Glutamatergic neuron (in vitro differentiated cells): ENCODE measurements at places on chromosomes 2 and 18.

DNA sequence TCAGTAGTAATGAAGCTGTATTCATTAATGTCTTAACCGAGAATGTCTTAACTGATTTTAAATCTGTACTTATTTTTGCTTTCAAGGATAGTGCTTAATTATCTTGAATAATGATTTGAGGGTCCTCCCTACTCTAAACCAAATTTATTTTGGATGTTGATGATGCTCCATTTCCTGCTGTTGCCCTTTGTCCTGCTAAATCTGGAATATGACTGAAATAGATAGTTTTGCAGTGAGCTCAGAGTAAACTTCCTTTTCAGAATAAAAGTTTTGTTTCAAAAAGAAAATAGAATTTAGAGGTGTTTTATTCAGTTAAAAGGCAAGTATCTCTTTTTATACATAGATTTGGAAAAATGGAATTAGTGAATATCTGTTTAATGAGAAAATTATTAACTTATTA is 8.1 kb downstream of the NBEAL1 start:
- DNase-seq: no peak

DNA sequence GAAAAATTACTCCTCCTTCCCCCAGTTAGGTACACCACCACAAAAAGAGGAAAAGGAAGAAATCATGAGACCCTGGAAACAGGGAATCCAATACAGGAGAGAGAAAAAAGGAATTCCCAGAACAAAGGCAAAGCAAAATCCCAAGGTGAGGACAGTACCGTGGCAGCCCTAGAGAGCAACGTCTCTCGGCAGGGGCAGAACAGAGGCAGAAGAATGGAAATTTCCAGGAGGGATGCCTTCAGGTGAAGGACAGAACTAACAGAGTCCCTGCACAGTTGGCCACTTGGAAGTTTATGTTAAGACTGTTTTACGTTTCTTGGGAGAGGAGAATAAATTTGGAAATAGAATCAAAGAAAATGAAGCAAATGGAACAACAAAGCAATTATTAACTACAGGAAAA is 27.7 kb downstream of the GRB14 start:
- no peak for DNase-seq

GRCh38 chr2:240259924-240260529 is 119.6 kb upstream of the OTOS start:
- DNase-seq: no peak

GRCh38 chr2:49940626-49941025 is 786.3 kb upstream of the FSHR start:
- DNase-seq: no peak

DNA sequence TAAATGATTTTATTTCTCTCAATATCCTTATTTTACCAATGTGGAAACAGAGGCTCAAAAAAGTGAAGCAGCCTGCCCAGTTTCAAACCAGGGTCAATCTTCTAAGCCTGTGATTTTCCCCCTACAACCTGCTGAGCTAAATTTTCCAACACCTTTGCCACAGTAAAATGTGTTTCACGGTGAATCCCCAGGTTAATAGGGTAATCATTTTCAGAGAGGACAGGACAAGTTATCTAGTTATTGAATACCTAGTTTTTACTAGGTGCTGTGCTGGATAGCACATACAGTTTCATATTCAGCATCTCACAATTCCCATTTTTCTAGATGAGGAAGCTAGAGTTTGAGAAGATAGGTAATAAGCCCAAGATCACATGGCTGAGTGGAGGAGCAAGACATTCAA is 236.6 kb downstream of the PTH2R start:
- DNase-seq: no peak

- no peak for DNase-seq
These were observed 17.8 kb downstream of the CTAGE1 start for GRCh38 chr18:22399949-22400348.

DNA sequence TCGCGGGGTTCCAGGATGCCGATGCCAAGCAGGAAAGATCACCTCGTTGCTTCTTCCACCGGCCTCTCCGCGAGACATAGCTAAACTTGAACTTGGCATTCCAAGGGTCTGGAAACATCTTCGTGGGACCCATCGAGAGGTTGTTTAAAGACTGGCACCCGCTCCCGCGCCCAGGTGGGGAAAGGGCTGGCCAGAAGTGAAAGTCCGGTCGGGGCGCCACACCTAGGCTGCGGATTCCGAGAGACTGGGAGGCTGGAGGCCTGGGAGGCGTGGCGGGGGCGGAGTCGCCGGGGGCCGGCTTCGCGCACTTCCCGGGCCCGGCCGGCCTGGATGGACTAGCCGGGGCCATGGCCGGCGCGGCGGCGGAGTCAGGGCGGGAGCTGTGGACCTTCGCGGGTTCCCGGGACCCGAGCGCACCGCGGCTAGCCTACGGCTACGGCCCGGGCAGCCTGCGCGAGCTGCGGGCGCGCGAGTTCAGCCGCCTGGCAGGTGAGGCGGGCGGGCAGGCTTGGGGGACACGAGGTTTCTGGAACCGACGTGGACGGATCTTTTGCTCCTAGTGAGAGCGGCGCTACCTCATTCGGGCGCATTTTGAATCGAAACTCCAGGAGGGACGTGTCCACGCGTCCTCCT is at the start of gene MOCOS:
MOCOS (plus strand) TSS at position 305 of the 633 bp plus-strand sequence; CDS start at position 348, 43 bp downstream.
- DNase-seq: peak; percentile 79

DNA sequence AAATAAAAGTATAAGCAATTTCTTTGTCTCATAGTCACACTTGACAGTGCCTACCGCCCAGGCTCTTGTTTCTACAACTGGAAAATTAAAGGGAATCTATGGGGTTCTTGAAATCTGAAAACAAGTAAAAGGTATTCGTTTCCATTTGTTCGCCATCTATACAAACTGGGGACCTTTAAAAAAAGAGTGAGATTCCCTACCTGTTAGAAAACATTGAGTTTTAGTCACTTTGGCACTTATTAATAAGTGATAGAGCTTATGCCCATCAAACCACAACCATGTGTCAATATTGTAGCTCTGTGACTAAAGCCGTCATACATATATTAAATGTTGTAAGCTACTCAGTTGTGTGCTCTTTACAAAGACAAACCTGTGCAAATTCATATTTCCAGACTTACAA is 13.2 kb downstream of the FN1 start:
- no peak for DNase-seq

GRCh38 chr2:72204786-72205503 is 57.3 kb upstream of the CYP26B1 start:
- DNase-seq: no peak

GRCh38 chr18:9856092-9856491 is 29.7 kb upstream of the TXNDC2 start:
- no peak for DNase-seq

DNA sequence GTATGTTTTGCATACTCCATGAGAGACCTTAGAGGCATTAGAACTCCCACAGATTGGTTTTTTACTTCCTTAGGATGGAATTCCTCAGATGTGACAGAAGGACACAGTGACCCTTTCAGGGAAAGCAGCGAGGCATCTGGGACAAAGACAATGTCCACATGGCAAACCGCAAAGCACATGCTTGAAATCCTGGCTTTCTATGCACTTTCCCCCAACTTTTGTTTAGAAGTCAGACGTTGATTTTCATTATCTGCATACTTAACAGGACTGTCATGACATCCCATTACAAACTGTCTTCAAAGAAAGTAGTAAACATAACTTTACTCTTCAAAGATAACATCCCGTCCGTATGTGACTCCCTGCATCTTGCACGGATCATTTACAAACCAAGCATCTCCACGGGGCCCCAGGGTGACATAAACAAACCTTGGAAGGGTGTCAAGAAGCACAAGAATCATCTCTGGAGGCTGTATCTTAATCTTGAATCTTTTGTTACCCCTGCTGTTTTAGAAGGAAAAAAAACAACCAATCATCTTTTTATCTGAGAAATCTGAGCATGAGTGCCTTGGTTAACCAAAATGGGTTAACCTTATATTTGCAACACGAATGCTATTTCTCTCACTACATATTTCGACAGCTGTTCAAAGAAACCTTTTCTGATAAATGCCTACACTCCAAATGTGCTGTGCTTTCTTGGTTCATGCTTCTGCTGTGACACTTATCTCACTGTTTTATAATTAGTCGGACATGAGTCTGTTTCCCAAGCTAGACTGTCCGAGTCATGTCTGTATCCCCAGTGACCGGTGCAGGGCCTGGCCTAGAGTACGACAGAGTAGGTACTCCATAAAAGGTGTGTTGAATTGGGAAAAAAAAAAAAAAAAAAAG is 90.8 kb downstream of the CCBE1 start:
- DNase-seq: no peak

DNA sequence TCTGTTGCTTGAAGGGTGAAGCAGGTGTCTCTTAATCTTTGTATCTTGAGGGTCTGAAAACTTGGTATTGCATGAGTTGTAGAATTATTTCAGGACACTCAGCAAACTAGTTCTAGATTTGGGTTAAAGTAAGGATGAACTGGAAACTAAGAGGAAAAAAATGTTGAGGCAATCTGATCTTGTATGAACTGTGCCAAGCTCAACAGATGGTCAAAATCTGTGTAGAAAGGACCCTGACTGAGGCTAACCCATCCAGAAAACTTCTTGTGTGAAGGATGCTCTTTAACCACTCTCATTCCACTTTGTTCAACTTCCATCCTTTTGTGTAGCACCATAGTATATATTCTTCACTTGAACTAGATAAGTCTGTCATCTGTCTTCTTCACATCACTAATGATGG is 861.7 kb downstream of the SLC4A3 start:
- no peak for DNase-seq

DNA sequence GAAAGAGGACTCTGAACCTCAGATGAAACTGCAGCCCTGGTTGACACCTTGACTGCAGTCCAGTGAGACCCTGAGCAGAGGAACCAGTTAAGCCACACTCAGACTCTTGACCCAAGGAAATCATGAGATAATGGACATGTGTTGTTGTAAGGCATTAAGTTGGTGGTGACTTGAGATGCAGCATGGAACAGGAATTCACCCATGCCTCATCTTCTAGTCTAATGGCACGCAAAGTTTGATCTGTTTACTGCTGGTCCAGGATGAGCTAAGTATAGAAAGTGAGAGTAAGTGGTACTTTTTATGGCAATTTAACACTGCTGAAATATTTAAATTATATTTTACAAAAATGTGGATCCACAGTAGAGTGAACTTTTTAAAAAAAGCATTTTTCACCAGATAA is 51.3 kb upstream of the LTBP1 start:
- no peak for DNase-seq

- no peak for DNase-seq
These were observed 68.0 kb downstream of the SERPINB8 start for GRCh38 chr18:64037812-64038414.

GRCh38 chr2:217998926-217999594 is 3.7 kb downstream of the TNS1 start:
- DNase-seq: no peak

DNA sequence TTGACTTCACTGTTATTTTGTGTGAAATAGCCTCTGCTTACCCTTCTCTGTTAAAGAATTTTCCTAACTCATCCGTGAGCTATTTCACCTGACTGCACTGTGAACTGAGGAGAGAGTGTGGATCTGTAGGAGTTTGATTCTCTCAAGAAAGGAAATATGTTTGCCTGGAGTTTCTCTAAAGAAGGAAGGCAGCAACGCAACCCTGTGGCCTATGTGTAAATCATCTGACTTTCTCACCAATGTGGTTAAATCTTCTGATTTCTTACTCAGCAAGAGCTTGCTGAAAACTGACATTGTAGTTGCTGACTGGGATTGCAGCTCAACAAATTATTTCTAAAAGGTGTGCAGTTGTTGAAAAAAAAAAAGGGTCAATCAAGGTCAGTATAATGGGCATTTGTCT is 153.9 kb upstream of the PELI1 start:
- no peak for DNase-seq

GRCh38 chr2:146481629-146482028 is 1363.2 kb upstream of the ACVR2A start:
- no peak for DNase-seq

DNA sequence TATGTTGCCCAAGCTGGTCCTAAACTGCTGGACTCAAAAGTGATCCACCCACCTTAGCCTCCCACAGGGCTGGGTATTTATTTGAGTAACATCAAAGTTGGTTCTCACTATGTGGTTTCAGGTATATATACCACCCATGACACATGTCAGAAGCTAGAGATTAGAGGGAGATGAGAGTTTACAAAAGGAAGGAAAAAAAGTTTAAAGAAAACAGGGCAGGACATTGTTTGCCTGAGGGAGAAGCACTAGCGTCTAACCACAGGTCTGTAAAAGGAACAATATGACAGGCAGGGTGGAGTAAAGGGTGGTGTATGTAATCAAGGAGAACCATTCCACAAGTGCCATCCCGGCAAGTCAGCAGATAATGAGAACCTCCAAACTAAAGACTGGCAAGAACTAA is 8.5 kb downstream of the CEP76 start:
- no peak for DNase-seq

GRCh38 chr18:77993188-77993981 is 743.7 kb downstream of the GALR1 start:
- DNase-seq: no peak

- DNase-seq: no peak
These were observed 31.6 kb downstream of the LIMS1 start for GRCh38 chr2:108565778-108566375.

DNA sequence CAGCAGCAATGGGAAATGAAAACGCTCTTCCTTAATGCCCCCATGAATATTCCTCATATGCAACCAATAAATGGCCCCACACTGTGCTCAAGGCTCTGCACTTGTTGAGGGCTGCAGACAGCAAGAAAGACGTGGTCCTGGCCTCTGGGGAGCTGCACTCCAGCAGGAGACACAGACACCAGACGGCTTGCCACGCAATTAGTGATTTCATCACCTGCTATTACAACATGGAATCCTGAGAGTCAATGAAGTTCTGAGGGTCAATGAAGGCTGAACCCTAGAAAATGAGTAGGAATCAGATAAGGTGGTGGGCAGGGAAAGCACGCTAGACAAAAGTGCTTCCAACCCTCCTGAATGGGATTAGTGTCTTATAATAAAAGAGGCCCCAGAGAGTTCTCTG is 18.9 kb downstream of the CREG2 start:
- DNase-seq: no peak

GRCh38 chr2:53033411-53033810 is 734.2 kb upstream of the CHAC2 start:
- DNase-seq: no peak

DNA sequence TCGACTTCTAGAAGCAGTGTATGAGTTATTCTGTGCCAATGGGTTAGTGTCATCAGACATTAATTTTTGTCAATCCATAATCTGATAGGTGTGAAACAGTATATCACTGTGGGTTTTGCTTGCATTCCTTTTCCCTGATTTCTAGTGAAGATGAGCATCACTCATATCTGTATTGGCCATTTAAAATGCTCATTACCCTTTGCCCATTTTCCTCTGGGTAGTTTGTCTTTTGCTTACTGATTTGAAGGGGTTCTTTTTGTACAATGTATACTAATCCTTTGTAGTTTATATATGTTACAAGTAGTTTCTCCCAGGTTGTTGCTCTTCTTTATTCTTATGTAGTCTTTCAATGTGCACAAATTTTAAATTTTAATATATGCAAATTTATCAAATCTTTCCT is 152.2 kb downstream of the TPGS2 start:
- DNase-seq: no peak

- DNase-seq: no peak
These were observed 51.7 kb downstream of the HPCAL1 start for GRCh38 chr2:10354399-10354798.

- no peak for DNase-seq
These were observed 66.2 kb downstream of the SP3 start for GRCh38 chr2:173898996-173899395.
